T47D (cell line): ENCODE measurements at places on chromosomes 6 and 20.

GRCh38 chr20:3932277-3932676 is 43.1 kb downstream of the PANK2 start:
- no peak for DNase-seq

- DNase-seq = no peak
These were observed 1622.8 kb downstream of the HACE1 start for GRCh38 chr6:103236923-103237322.

- no peak for DNase-seq
These were observed 81.7 kb upstream of the AFDN start for GRCh38 chr6:167744681-167745669.

DNA sequence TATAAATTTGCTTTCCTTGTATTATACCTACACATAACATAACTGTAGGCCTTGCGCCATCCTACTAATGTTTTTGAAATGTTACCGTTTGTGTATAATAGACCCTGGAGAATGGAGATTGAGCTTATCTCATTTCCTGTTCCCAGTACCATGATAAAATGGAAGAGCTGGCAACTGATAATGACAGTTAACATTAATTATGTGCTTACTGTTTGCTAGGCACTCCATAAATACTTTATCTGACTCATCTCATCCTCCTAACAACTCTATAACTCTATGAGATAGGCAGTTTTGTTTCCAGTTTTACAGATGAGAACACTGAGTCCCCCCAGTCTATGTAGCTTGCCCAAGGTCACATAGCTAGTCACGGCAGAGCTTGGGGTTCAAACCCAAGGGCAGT is 396.7 kb downstream of the SYNE1 start:
- DNase-seq = no peak

DNA sequence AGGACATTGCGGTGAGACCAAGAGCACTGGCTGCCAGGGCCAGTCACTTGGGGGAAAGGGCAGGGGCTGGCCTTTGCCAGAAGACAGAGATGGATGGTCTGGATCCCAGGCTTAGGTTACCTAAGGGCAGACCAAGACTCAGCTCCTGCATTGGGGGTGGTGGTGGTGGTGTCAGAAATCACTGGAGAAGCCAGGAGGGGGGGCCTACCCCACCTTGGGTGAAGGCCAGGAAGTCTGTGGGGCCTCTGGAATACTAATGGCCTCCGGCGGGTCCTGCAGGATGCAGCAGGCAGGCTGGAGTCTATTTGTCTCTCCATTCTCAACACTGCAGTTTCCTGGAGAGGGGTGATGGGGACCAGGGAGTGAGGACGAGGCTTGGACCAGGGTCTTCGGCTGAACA is 32.8 kb downstream of the CD40 start:
- DNase-seq = no peak
